ENCODE measurements at places on chromosomes 13 and 19.

DNA sequence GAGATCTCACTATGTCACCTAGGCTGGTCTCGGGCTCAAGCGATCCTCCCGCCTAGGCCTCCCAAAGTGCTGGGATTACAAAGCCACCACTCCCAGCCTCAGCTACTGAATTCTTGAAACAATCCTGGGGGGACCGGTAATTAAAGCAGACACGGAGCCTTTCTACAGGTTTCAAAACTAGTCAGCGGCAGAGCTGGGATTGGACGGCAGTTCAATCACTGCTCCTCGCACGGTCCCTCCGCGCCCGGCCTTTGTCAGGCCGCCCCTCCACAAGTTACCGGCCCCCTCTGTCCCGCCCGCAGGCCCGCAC is 229 bp downstream of the BORCS8 start:
- DNase-seq: no peak

- no peak for DNase-seq
Measured at GRCh38 chr13:21033212-21033840, 28.1 kb downstream of the LATS2 start.

GRCh38 chr19:4497770-4498389 is 20.4 kb downstream of the PLIN4 start:
- DNase-seq: no peak

DNA sequence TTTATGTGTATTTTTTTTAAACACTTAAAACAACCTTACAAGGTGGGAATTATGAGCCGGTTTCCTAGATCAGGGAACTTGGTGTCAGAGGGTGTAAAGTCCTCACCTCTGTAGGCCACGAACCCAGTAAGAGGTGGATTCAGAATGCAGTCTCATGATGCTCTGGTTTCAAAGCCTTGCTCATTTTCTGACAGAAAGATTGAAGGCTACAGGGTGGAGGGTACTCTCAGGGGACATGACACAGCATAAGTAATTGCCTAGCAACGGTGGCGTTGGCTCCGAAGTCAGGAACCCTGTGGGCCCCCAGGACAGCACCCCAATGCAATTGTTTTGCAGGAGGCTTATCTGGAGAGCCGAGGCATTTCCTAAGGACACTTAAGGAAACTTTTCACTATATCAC is 794.7 kb downstream of the EFNB2 start:
- no peak for DNase-seq

GRCh38 chr13:100428986-100429385 is 159.6 kb downstream of the GGACT start:
- no peak for DNase-seq

- DNase-seq: no peak
Measured at GRCh38 chr13:83940742-83941141, 58.5 kb upstream of the SLITRK1 start.

DNA sequence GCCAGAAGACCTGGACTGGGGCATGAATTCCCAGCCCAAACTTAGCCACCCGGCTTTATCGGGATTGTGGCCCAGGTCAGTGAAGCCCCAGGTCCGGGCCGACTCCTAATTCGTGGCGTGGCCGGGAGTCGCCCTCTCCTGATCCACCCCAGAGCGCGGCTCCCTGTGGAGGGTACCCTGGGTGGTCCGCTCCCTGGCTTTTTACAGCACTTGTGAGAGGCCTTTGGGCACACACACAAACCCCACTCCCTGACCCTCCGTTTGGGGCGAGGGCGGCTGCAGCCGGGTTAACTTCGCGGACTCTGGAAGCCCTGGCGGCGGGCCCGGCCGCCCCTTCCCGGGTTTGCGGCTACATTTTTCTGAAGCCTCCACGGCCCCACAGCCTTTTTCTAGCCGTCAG is 56.4 kb downstream of the ZNF568 start:
- DNase-seq: no peak

GRCh38 chr19:44280916-44281315 is 21.2 kb downstream of the ZNF233 start:
- DNase-seq: no peak

GRCh38 chr19:32680986-32681385 is 5.3 kb downstream of the RGS9BP start:
- no peak for DNase-seq

- DNase-seq: no peak
Measured at GRCh38 chr13:26030331-26030730, 21.5 kb downstream of the SHISA2 start.

DNA sequence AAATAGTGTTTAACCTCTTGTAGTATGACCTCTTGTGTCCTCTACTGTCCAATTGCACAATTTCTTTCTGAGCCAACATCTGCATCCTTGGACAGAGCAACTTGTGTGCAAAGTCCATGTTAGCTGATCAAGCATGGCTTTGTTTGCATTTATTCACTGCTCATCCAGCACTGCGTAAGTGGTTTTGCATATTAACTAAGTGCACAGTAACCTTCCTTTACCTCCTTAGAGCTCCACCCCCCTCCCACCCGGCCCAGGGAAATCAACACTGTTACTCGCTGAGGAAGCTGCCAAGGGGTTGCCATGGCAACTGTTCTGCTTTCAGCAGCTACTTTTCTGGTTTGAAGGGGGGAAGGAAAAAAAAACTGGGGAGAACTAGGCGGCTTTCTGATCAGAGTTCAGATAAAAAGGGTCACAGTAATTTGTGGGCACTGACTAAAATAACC is 153.5 kb upstream of the KLF12 start:
- peak; percentile 44 for DNase-seq

GRCh38 chr13:76948149-76948548 is at the start of gene ACOD1:
TSS of gene ACOD1 (plus strand) at chr13:76948511. CDS start at chr13:76948559, 48 bp downstream.
- no peak for DNase-seq

DNA sequence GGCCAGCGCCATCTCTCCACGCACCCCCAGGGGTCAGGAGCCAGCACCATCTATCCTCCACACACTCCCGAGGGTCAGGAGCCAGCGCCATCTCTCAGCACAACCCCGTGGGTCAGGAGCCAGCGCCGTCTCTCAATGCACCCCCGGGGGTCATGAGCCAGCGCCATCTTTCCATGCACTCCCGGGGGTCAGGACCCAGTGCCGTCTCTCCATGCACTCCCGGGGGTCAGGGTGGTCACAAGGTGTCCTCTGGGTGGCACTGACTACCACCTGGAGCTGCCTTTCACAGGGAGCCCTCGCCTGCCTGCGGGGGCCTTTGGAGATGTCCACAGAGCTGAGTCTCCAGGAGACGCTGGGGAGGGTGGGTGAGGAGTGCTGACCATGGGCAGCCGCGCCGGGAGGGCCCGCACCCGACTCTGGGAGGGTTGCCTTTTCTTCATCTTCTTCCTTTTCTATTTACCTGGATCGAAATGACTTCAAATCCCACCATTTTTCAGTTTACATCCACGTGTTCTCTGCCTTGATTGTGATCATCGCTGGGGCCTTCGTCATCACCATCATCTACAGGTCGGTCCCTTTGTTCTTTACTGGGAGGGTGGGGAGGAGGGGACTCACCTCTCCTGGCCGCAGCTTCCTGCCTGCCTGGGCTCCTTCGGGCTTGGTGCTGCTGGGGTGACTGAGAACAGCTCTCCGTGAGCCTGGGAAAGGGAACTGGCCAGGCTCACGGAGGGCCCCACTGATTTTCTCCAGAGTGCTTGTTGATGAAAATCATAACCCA is 19.1 kb downstream of the TEX29 start:
- DNase-seq: no peak

GRCh38 chr13:113413898-113414282 is 39.4 kb downstream of the ADPRHL1 start:
- DNase-seq: no peak

- no peak for DNase-seq
Measured at GRCh38 chr19:10858204-10858828, 10.1 kb downstream of the C19orf38 start.

DNA sequence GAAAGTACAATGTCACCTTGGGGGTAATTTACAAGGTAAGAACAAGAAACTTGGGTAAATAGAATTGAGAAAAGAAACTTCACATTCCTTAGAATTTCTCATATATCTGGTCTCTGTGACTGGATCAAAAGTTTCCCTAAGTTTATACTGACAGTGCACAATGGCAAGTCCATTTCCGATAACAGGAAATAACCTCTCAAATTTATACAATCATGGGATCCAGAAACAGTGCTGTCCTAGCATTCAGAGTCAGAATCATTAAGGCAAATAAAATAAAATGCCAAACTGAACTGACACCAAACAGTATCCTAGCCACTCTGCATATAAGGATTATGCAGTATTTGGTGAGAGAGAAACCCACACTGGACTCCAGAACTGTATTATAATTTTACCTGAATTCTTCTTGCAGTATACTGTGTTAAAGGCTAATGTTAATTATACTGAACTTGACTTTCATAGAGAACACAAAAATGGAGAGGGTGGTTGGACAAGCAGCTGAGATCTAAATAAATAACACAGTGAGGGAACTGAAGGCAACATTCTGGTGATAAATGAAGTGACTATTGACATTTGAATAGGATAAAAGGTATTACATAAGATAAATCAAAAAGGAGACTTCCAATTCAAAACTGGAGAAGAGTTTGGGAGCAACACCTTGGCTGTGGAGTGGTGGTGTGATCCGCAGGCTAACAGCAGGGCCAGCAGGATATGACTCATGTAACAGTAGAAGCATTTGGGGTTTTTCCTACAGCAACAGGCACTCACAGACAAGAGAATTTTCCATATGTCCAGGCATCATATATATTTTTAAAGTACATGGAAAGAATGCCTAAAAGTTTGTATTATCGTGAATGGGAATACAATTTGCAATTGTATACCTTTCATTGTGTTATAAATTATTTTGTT is 932.5 kb upstream of the MIR17HG start:
- DNase-seq: peak; percentile 75

GRCh38 chr13:57063007-57063406 is 77.7 kb upstream of the PRR20A start:
- DNase-seq: no peak

GRCh38 chr13:31372454-31372853 is 172.7 kb downstream of the B3GLCT start:
- no peak for DNase-seq

DNA sequence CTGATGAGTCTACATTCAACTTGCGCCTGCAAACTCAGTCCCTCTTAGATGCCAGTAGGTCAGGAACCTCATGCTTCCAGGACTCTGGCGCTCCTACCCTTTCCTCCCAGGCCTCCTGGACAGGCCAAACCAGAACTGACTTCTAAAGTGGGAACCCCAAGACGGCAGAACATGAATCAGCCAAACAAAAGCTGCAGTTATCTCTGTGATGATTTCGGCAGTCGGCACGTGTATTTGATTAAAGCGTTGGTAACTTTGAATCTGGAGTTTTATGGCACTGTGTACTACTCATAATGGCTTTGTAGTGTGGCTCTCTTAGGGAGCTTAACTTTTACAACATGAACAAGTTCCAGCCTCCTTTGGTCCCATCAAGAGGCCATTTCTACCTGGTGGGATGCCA is 13.7 kb downstream of the ACTN4 start:
- DNase-seq: no peak

GRCh38 chr19:4909897-4910593 is 744 bp downstream of the UHRF1 start:
- DNase-seq: no peak

GRCh38 chr19:50416034-50416977 is 2.4 kb upstream of the SPIB start:
- DNase-seq: no peak

DNA sequence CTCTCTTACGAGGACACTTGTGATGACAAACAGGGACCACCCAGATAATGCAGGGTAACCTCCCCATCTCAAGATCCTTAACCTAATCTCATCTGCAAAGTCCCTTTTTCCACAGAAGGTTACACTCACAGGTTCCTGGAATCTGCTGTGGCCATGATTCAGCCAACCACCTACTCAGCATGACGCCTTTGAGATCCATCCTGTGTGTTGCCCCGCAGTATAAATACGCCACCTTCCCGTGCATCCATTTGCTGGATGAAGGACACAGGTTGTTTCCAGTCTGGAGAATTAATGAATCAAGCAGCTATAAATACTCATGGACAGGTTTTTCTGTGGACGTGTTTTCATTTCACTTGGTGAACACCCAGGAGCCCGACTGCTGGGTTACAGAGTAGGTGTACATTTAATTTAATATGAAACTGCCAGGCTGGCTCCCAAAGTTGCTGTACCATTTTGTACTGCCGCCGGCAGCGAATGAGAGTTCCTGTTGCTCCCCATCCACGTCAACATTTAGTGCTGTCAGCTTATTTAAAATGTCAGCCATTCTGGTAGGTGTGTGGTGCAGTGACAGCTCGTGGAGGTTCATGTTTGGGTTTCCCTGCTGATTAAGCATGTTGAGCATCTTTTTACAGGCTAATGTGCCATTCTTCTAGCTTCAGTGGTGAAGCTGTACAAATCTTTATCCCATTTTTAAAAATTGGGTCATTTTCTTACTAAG is 40.2 kb downstream of the ELL start:
- DNase-seq: no peak

GRCh38 chr13:110557610-110558305 is 3.8 kb downstream of the RAB20 start:
- no peak for DNase-seq

DNA sequence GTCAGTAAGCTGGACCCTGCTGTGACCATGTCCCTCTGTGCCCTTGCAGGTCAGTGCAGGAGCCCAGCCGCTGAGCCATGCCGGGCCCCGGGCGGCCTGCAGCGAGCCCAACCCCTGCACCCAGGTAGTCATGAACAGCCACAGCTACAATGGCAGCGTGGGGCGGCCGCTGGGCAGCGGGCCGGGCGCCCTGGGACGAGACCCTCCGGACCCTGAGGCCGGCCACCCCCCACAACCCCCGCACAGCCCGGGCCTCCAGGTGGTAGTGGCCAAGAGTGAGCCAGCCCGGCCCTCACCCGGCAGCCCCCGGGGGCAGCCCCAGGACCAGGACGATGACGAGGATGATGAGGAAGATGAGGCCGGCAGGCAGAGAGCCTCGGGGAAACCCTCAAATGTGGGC is 6.9 kb downstream of the KCNN1 start:
- DNase-seq: no peak

DNA sequence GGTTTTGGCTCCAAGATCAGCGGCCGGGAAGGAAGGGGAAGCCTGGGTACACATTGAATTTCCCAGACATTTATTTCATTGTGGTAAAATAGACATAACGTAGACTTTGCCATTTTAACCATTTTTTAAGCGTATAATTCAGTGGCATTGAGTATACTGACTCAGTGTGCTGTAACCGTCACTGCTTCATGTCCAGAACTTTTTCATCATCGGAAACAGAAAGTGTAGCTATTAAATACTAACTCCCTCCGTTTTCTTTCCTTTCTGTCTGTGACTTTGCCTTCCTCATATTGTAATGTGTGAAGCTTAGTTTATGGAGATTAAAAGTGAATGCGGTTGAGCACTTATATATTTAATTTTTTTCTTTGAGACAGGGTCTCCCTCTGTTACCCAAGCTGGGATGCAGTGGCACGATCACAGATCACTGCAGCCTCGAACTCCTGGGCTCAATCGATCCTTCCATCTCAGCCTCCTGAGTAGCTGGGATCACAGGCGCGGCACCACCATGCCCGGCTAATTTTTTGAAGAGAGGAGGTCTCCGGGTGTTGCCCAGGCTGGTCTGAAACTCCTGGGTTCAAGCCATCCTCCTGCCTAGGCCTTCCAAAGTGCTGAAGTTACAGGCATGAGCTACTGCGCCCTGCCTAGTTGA is 1.4 kb downstream of the HNRNPM start:
- DNase-seq: no peak

GRCh38 chr19:41998246-41999020 is 4.4 kb upstream of the ATP1A3 start:
- no peak for DNase-seq

GRCh38 chr13:50511877-50512341 is 331.6 kb downstream of the DLEU7 start:
- DNase-seq: no peak

GRCh38 chr19:42099336-42099925 is 23.5 kb downstream of the ZNF574 start:
- no peak for DNase-seq

GRCh38 chr19:43683905-43684304 is 13.9 kb upstream of the PLAUR start:
- DNase-seq: no peak

- DNase-seq: no peak
Measured at GRCh38 chr13:24041651-24042225, 118.8 kb upstream of the SPATA13 start.

Measured in HFF-Myc (cell line).